ENCODE measurements at places on chromosomes 3 and 15. TPM values are rescaled to one million over a fixed set of nuclear protein-coding genes. Genes with fewer than 3 reads are reported as not detected.

GRCh38 chr3:124605781-124606579 lies 124.3 kb upstream of the UMPS start:
- no peaks in the 10 kb centered on the region for H3K4me1 ChIP-seq
- no peak overlapping the region for H3K27ac ChIP-seq
- H3K36me3 ChIP-seq: no peaks in the 10 kb centered on the region

DNA sequence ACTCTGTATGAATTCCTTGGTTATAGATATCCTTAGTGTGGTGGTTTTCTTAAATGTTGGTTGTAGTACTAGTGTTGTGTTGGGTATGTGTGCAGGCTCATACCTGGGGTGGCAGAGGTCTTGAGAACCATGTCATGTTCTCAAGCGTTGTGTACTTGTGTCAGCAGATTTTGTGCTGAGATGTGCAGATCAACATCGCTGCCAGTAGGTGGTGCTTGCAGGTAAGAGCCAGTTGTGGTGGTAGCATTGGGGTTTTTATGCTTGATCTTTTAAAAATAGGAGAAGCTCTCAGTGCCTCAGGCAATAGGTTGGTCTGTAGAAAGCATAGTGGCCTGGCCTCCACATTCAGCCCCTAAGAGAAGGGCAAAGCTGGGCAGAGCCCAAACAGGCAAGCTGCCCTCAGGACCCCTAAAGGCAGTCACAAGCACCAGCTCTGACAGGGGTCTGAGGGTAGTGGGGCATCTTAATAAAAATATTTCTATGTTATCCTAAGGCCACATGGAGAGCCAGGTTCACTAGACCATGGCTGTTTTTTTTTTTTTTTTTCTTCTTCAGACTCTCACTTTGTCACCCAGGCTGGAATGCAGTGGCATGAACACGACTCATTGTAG lies 164.0 kb downstream of the IL20RB start:
- H3K4me3 ChIP-seq: no peak overlapping the region
- H3K27me3 ChIP-seq: peaks cover 21% of the 10 kb centered on the region
- H3K27ac ChIP-seq: no peak overlapping the region
- DNase-seq: peak; percentile 22
- H3K36me3 ChIP-seq: no peaks in the 10 kb centered on the region
- H3K4me1 ChIP-seq: no peaks in the 10 kb centered on the region

- H3K4me3 ChIP-seq: no peak overlapping the region
- no peak for DNase-seq
- no peak overlapping the region for H3K27ac ChIP-seq
- H3K27me3 ChIP-seq: no peaks in the 10 kb centered on the region
These were observed 225.9 kb upstream of the DPH6 start for GRCh38 chr15:35771746-35772442.

DNA sequence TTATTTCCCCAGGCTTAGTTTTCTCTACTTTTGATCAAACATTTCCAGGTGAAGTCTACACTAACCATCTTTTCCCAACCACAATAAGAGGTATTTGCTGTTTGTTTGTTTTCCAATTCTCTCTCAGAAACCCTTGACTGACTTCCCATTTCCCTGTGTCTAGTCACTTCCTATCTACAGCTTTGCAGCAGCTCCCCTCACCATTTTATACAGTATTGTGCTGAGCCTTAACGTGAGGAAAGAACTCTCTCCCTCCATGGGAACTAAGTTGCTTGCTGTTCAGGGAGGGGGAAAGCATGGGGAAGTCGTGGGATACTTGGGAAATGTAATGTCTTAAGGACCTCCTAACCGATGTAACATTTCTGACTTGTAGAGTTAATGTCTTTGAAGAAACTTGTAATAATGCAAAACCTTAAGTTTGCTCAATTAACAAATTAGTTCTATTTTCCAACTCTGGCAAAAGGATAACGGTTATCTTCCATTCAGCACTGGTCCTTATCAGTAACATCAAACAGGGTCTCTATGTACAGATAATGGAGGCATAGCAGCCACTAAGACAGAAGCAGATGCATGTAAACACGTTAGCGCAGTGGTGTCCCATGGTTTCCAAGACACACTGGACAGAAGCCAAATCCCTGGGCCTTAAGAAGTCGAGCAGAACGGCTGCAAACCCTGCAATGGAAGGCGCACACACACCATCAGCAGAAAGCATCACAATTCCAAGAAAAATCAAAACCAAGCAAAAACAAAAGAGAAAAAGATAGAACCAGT lies 39.7 kb downstream of the NPTN start:
- DNase-seq: no peak
- no peak overlapping the region for H3K4me3 ChIP-seq
- no peak overlapping the region for H3K27ac ChIP-seq

Gene NMD3
- 42.0 TPM for total RNA-seq

Gene SLC6A11
- total RNA-seq: 2.6 TPM

Gene HEMK1
- 22.8 TPM for total RNA-seq

GRCh38 chr3:57199895-57200297 lies at the start of gene HESX1:
Gene HESX1, minus strand, starts transcription at chr3:57199978. Its CDS starts 60 bp downstream, at chr3:57199918.
- no peak for DNase-seq
- no peaks in the 10 kb centered on the region for H3K27me3 ChIP-seq
- H3K4me1 ChIP-seq: peaks cover 17% of the 10 kb centered on the region
- no peak within 1 kb of the TSS for H3K27ac ChIP-seq
- peak within 1 kb of the TSS; percentile 67 for H3K4me3 ChIP-seq

Gene LIPC
- not detected for total RNA-seq
